ENCODE measurements at places on chromosomes 7 and 10.

GRCh38 chr7:34752929-34753328 lies 94.9 kb downstream of the NPSR1 start:
- no peak for DNase-seq

GRCh38 chr10:96651998-96652431 lies 65.2 kb upstream of the TM9SF3 start:
- no peak for DNase-seq

DNA sequence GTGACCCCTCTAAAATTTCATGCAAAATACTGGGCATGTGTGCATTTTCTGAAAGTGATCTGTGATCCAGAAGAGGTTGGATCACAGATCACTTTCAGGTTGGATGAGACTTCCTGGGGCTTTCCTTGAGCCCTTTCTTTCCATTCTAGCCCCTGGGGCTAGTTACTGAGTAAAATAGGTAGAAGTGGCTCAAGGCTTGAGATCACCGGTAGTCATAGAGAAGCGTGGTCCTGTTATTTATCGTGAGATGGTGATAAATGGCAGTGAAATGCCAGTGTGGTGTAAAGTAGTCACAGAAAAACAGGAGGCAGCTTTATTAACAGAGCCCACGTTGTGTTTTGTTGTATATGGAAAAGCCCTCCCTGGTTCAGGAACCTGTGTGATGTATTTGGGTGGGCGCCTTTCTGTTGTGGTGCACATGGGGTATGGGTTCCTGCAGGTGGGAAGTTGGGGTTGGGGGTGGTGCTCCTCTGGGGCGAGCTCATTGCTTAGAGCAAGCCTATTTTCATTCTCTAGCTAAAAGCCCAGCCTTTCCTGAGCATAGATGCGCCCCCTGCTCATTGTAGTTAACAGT lies 34.0 kb upstream of the SH2D4B start:
- no peak for DNase-seq

GRCh38 chr7:120725376-120726039 lies 132.4 kb downstream of the TSPAN12 start:
- no peak for DNase-seq

All from T-helper 22 cell (primary cell).